ENCODE measurements at places on chromosomes 3 and 15.

DNA sequence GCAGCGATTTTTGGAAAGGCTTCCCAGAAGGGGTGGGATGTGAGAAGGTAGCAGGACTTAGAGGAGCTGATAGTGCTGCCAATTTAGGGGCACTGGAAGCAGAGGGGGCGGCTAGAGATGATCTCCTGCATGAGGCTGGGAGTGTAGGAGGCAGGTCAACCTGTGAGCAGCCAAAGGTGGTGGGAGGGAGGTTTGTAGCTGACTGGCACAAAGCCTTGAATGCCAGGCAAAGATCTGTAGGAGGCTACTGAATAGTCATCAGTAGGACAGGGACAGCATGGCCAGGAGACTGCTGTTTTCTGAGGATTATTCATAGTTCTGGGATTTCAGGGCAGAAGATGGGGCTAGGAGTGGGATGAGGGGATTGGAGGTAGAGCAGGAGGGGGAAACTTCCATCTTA lies 2.2 kb downstream of the SCAMP5 start:
- DNase-seq, result no peak

DNA sequence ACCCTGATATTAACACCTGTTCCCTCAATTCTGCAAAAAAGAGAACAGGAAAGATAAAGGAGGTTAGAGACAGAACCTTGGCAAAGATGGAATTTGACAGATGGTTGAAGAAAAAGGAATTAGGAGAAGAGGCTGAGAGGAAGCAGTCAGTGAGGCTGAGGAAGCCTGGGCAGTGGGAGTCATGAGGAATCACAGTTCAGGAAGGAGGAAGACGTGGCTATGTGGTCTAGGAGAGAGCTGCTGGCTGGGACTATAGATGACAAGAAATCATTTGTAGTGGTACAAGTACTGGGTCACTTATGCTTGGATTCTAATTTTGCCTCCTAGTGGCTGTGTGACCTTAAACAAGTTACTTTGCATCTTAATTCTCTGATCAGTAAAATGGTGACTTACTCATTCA lies 49.0 kb downstream of the LARS2 start:
- no peak for DNase-seq

- DNase-seq, result no peak
These were observed 167.3 kb downstream of the NECTIN3 start for GRCh38 chr3:111238885-111239284.

GRCh38 chr15:63981596-63982320 lies 64.5 kb downstream of the DAPK2 start:
- no peak for DNase-seq
